ENCODE measurements at places on chromosomes 5 and 9. TPM values are rescaled to one million over a fixed set of nuclear protein-coding genes. Genes with fewer than 3 reads are reported as not detected.

Gene SOHLH1
- polyA plus RNA-seq, result not detected

Gene ADAMTS2
- polyA plus RNA-seq, result 11.3 TPM

Gene RUSC2
- 20.7 TPM for polyA plus RNA-seq

Gene PKD2L2
- polyA plus RNA-seq, result 0.58 TPM

Gene PCDHGA2
- 8.3 TPM for polyA plus RNA-seq

Gene PCDHB14
- polyA plus RNA-seq, result 11.2 TPM

Gene TRPM3
- 11.2 TPM for polyA plus RNA-seq

Gene C5orf34
- 6.1 TPM for polyA plus RNA-seq

Gene RASEF
- polyA plus RNA-seq, result 8.9 TPM

Gene FOXD4L5
- 0.35 TPM for polyA plus RNA-seq

Gene SPATA31C1
- 0.62 TPM for polyA plus RNA-seq

Gene TAF11L5
- not detected for polyA plus RNA-seq

Gene DDX31
- 20.4 TPM for polyA plus RNA-seq

Gene DRD1
- 0.04 TPM for polyA plus RNA-seq

Gene WWC1
- 99.8 TPM for polyA plus RNA-seq

Gene CDO1
- polyA plus RNA-seq, result 24.5 TPM

Gene SLC6A19
- 50.8 TPM for polyA plus RNA-seq

Gene PFN3
- polyA plus RNA-seq, result 5.2 TPM

Gene DPYSL3
- polyA plus RNA-seq, result 30.4 TPM

Gene PLPPR1
- 16.0 TPM for polyA plus RNA-seq

Gene STRBP
- 59.4 TPM for polyA plus RNA-seq

Gene SHC3
- polyA plus RNA-seq, result 2.3 TPM

Gene ZNF367
- polyA plus RNA-seq, result 8.6 TPM

Gene SCGB3A2
- polyA plus RNA-seq, result 0.95 TPM

Gene ACOT12
- polyA plus RNA-seq, result 0.99 TPM

Gene LEAP2
- 8.0 TPM for polyA plus RNA-seq

Gene SPINK4
- not detected for polyA plus RNA-seq

Gene ITGA1
- 49.1 TPM for polyA plus RNA-seq

Gene LCN10
- polyA plus RNA-seq, result 1.3 TPM
